HCT116 (cell line): ENCODE measurements at places on chromosomes 5 and 9.

DNA sequence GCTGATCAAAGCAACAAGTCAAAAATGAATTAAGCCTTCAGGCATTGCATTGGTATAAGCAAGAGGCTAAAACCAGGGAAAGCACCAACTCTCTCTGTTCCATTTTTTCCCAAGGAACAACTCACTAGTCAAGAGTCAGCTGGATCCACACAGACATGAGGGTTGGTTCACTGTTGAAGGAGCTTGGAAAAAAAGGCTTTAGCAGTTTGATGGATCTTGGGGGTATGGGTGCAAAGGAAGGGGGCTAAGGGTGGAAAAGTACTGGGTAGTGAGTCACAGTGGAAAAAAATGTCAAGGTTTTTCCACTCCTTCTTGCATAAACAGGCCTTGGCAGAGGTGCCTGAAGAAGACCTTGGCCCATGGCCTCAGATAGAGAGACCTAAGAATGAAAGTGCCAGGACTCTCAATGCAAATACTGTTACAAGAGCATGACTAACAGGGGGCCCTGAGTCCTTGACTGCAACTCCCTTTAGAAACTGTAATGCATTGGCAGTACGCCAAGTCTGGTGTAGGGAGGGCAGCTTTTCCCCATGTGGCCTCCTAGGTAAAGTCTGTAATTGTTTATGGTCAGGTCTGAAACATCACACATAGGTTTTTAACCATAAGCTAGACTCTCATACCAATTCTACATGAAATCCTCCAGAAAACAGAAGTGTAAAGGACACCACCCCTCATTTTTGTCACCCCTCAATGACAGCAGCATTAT, 23.7 kb downstream of the ACTL7A start:
- DNase-seq, result peak; percentile 2

DNA sequence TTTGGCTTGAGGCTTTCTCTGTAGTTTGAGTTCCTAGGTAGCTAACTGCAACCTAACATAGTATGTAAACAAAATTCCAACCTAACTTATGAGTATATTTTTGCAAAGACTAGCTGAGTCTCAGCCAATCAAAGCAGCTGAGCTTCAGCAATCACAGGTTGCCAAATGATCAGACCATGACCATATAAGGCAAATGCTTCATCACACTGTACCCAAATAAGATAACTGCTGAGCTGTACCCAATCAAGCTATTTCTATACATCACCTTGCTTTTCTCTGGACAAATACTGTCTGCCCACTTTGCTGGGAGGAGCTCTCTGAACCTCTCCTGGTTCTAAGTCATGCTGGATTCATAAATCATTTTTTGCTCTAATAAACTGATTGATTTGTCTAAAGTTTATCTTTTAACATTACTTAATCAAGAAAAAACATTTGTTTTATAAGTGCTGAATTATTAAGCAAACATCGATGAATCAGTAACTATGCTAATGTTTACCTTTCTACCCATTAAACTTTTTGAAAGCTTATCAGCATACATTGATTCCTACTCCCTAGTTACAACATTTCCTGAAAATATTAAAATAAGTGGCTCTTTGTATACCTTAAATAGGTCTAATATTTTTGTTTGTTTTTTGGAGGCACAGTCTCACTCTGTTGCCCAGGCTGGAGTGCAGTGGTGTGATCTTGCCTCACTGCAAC, 129.7 kb upstream of the PCA3 start:
- DNase-seq, result peak; percentile 1

GRCh38 chr5:142602720-142603245, 83.1 kb downstream of the FGF1 start:
- DNase-seq, result peak; percentile 51

- no peak for DNase-seq
Measured at GRCh38 chr5:133778636-133779035, 166.3 kb upstream of the FSTL4 start.

- DNase-seq, result no peak
Measured at GRCh38 chr5:165030971-165031370, 1525.6 kb downstream of the MAT2B start.

GRCh38 chr9:99180199-99180598, 41.5 kb downstream of the ALG2 start:
- DNase-seq, result no peak

- no peak for DNase-seq
Measured at GRCh38 chr5:10838038-10838437, 77.0 kb upstream of the DAP start.

GRCh38 chr9:2934241-2934650, 90.4 kb upstream of the PUM3 start:
- no peak for DNase-seq
